ENCODE measurements at places on chromosomes 13 and 19. TPM values are rescaled to one million over a fixed set of nuclear protein-coding genes. Genes with fewer than 3 reads are reported as not detected.

Gene ZNF112
- not detected for polyA plus RNA-seq

Gene S1PR5
- polyA plus RNA-seq: 5.1 TPM

Gene TEX26
- polyA plus RNA-seq: not detected

Gene CATSPERD
- not detected for polyA plus RNA-seq

Gene ZNF491
- polyA plus RNA-seq: 0.85 TPM

Gene FCER2
- 197 TPM for polyA plus RNA-seq

Gene MADCAM1
- 0.36 TPM for polyA plus RNA-seq

Gene GNG8
- not detected for polyA plus RNA-seq

Gene SIGLEC9
- 0.21 TPM for polyA plus RNA-seq

Gene F10
- polyA plus RNA-seq: not detected

Gene SPATA13
- polyA plus RNA-seq: 15.6 TPM

Gene ADAT3
- polyA plus RNA-seq: 7.4 TPM

Gene CD22
- polyA plus RNA-seq: 494 TPM

Gene KCNC3
- not detected for polyA plus RNA-seq

Gene LILRB4
- 0.93 TPM for polyA plus RNA-seq

Gene ZSCAN1
- not detected for polyA plus RNA-seq

Gene IGFL3
- polyA plus RNA-seq: not detected

Gene MTMR6
- polyA plus RNA-seq: 10.0 TPM

Data from IgD-negative memory B cell (primary cell).